Activated gamma-delta T cell (primary cell): ENCODE measurements at places on chromosomes 13 and 19.

GRCh38 chr13:92103689-92104153 lies 705.3 kb downstream of the GPC5 start:
- DNase-seq = no peak

- no peak for DNase-seq
Observed at GRCh38 chr13:40662866-40663265, 3.6 kb downstream of the FOXO1 start.

DNA sequence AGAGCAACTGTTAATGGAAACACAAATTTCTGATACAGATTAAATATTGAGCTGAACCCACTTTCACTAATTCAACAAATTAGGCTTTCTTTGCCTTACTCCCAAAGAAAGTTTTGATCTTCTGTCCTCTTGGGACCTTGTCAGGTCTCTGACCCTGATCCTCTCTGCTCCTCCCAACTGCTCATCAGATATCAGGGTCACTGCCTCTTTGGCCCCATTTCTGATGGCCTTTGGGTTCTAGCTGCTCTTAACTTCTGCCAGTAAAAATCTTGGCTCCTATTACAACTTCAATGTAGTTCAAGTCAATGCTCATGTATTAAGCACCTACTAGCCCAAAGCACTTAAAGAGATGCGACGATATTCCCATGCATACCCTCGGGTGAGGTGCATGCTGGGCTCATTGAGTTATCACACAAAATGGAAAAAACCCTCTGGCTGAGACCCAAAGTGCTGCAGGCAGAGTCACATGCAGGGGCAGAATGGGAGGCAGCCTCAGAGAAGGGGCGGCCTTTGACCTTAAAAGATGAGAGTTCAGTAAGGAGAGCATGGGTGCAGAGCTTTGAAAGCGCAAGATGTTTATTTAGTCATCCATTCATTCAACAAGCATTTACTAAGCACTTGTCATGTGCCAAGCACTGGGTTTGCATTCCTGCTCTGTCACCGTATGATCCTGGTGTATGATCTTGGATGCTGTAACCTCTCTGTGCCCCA lies 183.4 kb downstream of the USP12 start:
- no peak for DNase-seq

DNA sequence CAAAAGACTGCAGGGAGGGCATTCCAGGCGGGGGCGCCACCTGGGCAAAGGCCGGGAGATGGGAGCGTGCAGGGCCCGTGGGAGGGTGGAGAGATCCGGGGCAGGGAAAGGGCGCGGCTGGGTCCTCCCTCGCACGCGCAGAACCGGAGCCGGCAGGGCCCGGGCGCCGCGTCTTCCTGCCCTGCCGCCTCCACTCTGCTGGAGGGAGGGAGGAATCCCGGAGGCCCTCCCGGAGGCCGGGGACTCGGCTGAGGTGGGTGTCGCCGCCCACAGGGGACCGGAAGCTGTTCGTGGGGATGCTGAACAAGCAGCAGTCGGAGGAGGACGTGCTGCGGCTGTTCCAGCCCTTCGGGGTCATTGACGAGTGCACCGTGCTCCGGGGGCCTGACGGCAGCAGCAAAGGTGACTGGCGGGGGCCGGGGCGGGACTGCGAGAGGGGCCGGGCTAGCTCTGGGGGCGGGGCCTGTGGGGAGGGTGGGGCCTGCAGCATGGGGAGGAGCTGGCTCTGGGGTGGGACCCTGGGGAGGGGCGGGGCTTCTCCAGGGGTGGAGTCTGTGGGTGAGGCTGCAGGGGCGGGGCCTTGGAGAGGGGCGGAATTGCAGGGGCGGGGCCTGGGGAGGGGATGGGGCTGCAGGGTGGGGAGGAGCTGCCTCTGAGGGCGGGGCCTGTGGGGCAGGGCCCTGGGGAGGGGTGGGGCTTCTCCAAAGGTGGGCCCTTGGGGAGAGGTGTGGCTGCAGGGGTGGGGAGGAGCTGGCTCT lies 51.3 kb downstream of the CELF5 start:
- peak; percentile 91 for DNase-seq

- DNase-seq = no peak
Observed at GRCh38 chr13:91649456-91649855, 251.0 kb downstream of the GPC5 start.

DNA sequence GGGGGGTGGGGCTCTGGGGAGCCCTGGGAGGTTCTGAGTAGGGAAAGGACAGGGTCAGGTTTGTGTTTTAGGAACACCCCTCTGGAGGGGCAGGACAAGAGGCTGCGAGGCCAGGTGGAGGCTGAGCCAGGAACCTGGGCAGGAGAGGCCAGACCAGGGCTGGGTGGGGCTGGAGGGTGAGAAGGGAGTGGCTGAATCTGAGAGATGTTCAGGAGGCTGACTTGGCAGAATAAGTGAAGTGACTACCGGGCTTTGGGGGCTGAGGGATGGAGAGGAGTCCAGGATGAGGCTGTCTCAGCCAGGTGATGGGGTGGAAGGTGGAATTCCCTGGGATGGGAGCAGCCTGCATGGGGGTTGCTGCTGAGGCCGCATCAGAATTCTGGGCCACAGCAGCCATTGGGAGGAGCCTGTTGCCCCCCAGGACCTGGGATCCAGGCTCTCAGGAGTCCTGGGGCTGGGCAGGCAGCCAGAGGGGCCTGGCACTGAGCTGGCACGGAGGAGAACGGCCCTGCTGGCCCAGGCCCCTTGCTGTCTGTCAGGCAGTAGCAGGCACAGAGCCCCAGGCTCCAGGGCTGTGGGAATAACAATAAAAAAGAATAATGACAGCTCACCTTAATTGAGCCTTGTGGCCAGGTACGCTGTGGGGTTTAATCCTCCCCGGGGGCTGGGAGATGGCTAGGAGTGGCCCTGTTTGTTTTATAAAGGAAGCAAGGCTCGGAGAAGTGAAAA lies 3.3 kb downstream of the PPP5C start:
- no peak for DNase-seq

DNA sequence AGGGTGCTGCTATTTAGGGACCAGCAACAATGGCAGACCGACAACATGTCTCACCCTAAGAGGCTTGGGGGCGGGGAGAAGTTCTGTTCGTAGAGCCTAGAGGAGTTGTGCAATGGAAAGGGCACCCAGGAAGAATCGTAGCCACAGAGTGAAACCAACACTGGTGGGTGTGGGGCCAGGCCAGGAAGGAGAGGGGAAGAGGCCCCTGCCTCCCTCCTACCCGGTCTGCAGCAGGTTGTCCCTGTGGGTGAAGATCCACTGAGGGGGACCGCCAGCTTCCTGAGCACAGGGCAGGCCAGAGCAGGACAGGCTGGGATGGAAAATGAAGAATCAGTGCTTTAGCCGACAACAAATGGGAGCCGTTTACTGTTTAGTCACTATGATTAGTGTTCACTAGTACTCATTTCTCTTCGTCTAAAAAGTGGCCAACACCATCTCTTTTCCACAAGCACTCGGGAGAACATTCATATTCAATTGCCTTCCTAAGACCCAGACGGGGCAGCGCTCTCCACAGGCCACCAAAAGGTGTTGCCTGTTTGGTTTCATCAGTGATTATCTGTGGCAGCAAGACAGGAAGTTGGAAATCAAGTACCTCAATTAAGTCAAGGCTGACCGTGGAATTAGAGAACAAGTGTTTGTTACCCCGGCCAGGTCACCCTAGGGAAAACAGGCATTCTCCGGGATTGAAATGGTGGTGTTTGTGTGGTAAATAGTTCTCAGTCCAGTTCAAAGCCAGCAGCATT lies 1.1 kb upstream of the ATP11A start:
- DNase-seq = no peak

DNA sequence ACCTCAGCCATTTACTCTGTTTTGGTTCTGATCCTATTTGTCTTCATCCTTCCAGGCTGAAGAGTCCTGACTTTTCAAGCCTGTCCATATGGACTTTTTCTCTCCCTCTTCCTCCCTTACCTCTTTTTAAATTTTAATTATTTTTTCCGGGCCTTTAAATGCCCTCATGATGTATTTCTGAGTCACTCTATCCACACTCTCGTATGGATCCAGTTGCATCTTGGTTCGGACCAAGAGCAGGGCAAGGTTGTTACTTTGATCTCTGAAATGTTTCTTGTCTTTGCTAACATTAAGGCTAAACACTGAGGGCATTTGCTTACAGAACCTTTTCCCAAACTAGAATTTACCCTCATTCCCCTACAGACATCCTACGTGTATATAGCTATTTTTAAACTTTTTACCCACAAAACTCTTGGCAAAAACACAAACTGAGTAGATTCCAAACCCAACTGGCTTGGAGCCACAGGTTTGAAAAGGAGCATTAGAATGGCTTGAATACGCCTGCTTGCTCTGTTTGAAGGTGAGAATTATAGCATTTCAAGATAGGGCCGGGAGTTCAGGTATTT lies 47.4 kb upstream of the SERPINE3 start:
- DNase-seq = no peak

DNA sequence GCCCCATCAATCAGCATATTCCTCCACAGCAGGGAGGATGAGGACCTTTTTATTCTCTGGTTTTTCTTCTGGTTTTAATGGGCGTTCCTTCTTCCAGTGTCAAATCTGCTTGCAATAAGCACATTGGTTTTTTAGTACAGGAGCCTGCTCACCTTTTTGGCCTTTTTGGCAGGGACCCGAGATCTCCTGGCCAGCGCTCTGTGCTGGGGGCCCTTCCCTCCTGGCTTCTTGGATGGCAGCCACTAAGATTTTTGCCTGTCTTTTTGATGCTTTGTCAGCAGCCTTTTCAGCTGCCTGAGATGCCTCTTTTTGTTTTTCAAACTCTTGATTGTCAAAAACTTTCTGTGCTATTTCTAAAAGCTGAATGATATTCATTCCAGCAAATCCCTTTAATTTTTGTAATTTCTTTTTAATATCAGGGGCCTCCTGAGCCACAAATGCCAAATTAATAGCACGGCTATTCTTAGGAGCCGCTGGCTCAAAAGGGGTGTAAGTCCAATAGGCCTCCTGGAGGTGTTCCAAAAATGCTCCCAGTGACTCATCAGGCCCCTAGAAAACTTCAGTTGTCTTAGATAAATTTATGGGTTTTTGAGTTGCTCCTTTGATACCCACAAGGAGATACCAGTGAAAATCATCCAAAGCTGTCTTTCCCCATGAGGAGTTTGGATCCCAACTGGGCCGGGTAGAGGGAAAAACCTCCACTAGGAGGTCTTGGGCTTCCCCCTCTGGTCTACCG lies 73.0 kb downstream of the ZNF100 start:
- no peak for DNase-seq

DNA sequence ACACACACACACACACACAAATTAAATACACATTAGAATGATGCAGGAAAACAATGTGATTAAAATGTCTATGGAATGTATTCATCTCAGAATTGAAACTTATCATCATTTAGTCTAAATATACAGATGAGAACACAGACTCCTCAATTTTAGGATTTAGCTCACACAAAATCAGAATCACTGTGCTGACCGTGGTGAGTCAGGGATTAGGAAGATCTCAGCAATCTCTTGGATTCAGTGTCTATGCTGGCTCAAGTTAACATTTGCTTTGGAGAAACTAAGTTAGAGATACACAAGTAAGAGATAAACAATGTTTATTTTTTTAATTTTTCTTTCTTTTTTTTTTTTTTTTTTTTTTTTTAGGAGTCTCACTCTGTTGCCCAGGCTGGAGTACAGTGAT lies 323.6 kb downstream of the KLF12 start:
- DNase-seq = no peak

DNA sequence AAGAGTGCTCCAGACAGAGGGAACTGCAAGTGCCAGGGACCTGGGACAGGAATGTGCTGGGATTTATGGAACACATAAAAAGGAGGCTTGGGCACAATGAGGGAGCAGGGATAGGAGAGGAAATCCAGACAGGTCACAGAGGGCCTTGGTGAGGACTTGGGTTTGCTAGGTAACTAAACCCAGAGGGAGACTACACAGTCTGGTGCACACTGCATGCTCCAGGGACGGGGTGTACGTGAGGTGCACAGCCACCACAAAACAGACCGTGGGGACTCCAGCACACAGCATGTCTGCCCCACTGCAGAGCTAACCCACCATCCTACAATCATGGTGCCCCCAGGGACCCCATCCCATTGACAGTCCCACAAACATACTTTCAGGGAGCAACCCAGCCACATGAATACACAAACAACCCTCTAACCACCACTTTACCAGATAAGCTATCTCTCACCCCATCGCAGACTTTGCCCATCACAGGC lies 5.5 kb upstream of the ZFP36 start:
- DNase-seq = no peak

- DNase-seq = no peak
Observed at GRCh38 chr13:99691552-99691951, 190.3 kb downstream of the TM9SF2 start.

DNA sequence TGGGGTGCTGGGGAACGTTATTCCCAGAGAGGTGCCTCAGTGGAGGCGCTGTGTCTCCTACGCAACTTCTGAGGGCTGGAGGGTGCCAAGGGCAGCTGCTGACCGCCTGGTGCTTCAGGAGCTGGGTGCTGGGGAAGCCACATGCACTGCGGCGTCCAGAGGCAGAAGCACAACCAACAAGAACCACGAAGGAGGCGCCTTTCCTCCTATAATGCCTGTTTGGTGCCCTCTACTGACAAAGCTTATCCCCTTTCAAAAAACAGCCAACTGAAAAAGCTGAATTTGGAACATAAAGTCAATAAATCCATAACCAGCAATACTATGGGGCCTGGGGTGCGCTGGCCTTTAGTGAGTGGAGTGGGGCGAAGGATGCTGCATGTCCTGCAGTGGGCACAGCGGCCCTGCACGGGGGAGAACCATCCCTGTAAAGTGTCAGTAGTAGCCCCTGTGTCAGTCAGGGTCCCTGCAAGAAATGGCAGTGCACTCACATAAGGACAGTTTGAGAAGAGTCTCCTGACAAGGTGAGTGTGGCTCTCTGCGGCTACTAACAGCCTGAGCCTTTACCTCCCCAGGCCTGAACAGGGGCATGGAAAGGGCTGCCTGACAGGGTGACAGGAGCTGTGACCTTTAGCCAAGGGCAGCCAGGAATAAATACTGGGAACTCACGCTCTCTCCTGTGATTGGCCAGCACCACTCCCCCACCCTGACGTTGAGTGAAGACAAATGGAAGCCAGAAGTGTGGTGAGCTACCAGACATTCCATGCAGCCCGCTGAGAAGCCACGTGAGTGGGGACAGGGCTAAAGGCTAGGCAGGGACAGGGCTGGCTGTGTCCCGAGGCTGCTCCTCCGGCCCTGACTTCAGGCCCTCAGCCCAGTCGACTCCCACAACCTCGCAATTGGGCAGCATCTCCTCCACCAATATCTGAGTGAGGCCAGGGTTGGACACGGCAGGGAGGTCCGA lies 4.5 kb upstream of the B3GNT8 start:
- no peak for DNase-seq

GRCh38 chr13:48532256-48532505 lies 699 bp downstream of the RCBTB2 start:
- no peak for DNase-seq

GRCh38 chr13:44084146-44084545 lies 204.4 kb downstream of the LACC1 start:
- DNase-seq = no peak

DNA sequence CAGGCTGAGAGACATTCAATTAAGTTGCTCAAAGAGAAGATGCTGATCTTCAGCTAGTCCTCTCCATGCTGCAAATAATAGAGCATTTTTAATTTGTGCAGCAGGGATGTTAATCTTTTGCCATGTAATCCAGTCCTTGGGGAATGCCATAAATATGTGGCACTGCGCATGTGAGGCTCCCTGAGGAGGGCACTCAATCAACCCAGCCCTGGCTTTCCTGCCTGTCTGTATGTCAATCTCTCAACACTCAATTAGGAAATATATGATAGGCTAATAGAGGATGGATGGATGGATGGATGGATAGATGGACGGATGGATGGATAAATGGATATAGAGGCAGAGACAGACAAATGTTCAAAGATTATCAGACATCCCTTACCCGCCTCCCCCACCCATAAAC lies 31.6 kb upstream of the POP4 start:
- no peak for DNase-seq
